Pancreas (tissue), 10 donors: ENCODE measurements at places on chromosomes 1 and 21. TPM values are rescaled to one million over a fixed set of nuclear protein-coding genes. Genes with fewer than 3 reads are reported as not detected.

The DUSP10 gene
- polyA plus RNA-seq = 8.4 TPM

The FCER1G gene
- 16.2 TPM for polyA plus RNA-seq

The CENPF gene
- 0.15 TPM for polyA plus RNA-seq

The AMY2B gene
- 597 TPM for polyA plus RNA-seq

DNA sequence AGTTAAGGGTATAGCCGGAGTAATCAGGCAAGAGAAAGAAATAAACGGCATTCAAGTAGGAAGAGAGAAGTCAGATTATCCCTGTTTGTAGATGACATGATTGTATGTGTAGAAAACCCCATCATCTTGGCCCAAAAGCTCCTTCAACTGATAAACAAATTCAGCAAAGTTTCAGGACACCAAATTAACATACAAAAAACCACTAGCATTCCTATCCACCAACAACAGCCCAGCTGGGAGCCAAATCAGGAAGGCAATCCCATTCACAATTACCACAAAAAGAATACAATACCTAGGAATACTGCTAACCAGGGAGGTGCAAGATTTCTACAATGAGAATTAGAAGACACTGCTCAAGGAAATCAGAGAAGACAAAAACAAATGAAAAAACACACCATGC is 45.3 kb downstream of the MAST2 start:
- DNase-seq = no peak

DNA sequence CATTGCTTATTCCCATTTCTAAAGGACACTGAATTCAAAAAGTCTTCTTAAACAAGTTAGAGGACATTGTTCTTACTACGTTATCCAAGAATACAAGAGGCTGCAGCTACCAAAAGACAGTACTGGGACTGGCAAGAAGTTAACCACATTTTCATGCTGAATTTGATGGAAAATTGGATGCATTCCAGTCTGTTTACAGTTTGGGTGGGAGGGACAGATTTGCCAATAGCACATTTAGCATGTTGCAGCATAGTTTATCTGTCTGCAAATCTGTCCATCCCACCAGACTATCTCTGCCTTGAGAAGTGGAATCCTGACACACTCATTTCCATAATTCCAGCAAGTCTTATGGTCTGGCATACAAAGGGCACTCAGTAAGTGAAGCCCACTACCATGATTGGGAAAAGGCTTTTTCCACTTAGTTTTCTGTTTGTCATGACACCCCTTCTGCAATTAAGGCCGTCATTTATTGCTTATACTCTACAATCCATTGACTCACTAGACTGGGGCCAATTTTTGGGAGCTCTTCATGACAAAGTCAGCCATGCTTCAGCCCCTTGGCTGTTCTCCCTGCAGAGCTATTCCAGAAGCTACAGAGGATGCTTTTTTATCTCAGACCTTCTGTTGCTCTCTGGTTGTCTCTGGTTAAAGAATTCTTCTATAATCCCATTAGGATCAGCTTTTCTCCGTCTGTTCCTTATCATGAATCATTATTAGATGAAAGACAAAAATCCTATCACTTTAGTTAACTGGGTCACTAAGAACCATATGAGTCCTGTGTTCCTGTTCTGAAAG is 355.8 kb upstream of the PTBP2 start:
- no peak for DNase-seq

DNA sequence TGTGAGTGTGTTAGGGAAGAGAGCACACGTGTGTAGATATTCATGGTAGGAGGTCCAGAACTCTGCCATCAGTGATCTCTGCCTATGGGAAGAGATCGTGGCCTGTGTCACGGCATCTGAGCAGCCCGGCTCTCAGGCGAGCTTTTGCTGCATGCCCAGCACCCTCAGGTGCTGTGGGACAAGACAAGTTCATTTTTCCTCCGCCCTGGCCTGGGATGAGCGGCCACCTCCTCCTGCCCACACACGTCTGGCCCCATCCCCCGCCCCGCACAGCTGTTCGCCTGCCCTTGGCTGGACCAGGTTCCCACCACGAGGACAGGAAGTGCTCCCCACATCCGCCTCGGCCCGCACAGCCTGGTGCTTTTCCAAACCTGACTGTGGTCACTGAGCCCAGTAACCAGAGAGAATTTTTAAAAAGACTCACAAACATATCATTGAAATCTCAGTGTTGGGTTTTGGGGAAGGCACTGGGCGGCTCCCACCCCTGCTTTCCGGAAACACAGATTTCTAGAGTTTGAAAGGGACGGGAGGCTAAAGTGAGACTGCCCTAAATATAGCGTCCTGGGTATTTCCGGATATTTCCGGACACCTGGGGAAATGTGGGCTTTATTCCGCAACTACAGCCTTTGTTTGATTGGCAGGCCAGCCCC is 18.0 kb downstream of the BMP8A start:
- DNase-seq = no peak

DNA sequence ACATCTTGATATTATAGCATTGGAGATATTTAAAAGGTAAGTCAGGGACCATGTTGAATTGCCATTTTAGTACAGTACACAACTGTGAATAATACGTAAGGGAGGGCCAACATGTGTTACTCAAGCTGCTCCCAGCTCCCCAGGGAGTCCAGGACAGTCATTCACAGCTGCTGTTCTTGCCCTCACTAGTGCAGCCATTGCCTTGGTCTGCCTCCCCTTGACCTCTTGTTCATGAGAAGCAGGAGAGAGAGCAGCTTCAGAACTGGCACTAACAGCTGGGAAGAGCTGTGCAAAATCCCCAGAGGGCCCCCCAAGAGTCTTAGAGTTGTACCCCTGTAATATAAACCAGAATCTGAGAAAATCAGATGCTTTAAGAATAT is 16.4 kb downstream of the TCEANC2 start:
- no peak for DNase-seq

DNA sequence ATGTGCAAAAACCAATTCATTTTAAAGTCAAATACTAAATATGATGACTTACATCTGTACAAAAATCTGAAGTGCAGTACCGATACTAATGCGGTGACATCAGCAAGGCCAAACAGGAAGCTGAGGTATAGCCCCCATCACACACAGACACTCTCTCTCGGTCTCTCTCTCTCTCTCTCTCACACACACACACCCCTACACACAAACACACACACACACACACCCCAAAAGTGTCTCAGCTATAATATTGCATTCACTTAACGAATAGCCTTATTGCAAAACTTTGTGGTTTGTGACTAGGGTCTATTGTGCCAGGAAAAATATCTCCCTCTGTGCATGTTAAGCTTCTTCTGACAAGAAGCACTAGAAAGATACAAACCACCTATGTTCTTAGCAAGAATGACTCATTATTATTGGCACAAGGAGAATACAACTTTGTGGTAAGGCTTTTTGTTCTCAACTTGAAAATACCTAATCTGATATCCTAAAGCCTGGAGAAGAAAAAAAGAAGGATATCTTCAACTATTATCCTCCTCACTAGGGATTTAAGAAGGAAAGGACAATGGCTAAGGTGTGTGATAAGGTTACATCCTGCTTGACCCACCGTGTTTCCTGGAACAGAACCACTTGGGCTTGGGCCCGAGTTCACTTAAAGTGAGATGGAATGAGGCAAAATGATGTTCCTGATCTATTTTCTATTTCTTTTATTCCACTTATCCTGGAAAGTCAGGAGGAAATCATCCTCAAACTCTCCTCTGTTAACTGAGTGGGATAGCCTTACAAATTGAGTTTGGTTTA is 107.1 kb downstream of the NIBAN1 start:
- no peak for DNase-seq

GRCh38 chr1:162716123-162716522 is 74.4 kb upstream of the HSD17B7 start:
- DNase-seq = no peak

DNA sequence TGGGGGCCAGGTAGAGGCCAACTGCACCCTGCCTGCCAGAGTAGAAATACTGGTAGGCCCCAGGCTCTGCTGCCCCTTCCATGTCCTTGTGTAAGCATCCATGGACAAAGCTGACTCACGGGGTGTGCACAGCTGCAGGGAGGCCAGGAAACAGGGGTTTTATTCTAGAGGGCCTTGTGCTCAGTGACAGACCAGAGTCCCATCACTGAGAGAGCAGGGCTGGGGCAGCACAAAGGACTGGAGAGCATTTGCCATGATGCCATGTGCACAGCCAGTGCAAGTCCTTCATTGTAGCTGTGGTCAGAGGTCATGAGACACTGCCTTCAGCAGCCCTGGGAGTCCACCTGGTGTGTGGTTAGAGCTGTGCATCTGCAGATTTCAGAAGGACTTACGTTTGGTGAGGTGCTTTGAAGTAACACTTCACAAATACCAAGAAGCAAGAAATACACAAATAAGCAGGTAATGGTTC is 8.1 kb downstream of the ARF1 start:
- peak; percentile 47 for DNase-seq

DNA sequence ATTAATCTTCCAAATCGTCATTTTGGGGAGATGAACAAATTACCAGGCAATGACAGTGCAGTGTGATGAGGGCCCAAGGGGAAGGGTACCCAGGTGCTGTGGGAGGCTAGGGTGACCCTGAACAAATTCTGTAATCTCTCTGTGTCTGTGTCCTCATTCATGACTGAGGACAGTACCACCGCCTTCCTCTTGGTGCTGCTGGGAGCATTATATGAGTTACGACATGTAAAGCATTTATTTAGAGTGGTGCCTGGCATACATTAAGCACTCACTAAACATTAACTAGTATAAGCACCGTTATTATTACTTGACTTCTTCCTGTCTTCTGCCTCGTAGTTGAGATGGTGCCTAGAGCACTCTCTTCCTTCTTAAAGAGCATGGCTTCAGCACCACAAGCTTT is 468.2 kb upstream of the VAMP3 start:
- DNase-seq = no peak

DNA sequence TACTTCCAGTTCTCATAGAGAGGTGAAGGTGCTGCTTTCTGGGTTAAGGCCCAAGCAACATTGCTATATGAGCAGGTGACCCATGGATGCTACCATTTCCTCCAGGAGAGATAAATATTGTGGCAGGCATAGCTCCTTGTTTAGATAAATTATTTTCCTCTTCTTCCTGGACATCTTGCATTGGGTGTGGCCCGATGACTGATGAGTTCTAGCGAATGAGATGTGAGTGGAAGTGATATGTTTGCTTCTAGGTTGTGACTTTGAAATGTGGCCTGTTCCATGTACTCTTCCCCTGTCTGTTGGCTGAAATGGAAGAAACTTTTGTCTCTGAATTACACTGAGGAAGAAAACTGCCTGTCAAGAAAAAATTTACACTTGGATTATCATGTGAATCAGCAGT is 101.7 kb upstream of the FMN2 start:
- no peak for DNase-seq
